CD4-positive, alpha-beta T cell treated with Interleukin-2 at 100 ng/mL for 4 hours (primary cell): ENCODE measurements at places on chromosomes 5 and 9.

DNA sequence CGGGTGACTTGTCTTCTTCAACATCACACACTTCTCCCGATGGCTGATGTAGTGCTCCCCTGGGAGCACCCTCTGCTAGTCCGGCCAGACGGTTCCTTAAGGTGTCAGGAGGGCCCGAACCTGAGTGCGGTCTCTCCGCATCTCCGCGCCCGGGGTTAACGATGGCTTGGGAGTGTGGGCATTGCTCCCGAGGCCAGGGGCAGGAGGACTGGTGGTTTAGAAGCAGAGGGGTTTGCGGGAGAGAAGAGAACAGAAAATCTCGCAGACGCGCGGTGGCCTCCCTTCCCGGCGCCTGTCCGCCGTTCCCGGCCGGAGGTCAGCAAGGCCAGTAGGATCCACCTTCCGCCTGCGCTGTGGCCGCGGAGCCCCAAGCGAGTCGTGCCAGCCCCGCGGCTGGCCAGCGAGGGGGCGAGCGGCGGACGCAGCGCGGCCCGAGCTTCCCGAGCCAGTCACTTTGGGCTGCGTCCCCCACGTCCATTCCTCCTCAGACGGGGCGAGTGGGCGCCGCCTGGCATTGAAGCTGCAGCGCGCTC, 700 bp downstream of the CDO1 start:
- DNase-seq, result no peak

DNA sequence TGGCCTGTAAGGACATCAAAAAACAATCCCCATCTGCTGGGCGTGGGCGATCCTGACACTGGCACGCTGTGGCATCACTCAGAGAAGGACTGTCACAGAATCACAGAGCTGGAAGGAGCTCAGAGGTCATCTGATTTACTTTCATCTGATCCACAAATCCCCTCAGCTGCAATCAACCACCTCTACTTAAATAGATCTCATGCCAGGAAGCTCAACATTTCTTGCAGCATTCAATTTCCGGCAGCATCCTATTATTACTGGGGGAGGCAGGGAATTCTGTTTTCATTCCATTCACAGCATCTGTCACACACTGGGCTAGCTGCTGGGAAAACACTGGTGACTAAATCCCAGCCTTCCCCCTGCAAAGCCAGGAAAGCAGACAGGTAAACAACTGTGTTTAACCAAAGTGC, 38.3 kb downstream of the RETREG1 start:
- no peak for DNase-seq

- no peak for DNase-seq
Observed at GRCh38 chr5:15993334-15993733, 186.3 kb downstream of the MARCHF11 start.

- no peak for DNase-seq
Observed at GRCh38 chr5:57770039-57770438, 287.4 kb upstream of the ACTBL2 start.

DNA sequence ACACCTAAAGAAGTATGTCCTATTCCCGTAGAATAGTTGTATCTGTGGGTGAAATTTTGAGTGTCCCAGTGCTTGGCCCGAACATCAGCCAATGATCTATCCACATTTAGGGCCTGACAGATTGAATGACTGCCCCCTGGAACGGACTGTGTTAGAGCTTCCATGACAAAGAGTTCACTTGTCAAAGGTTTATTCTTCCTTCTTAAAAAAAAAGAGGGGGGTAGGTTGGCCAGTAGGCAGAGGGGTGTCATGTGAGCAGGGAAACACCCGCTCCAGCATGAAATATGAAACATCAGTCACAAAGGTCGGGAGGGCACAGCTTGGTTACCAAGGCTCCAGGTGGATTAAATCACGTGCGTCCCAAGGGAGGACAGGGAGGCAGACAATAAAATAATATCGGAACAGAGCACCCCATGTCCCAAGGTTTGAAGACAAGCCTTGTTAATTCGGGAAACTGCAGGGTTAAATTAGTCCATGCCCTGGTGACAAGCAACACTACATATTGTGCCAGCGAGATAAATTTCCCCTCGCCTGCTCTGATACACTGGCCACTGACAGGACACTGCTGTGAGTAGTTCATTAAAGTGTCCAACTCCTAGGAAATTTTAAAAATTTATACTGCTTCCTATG, 401.2 kb downstream of the IRX1 start:
- DNase-seq, result no peak

- DNase-seq, result no peak
Observed at GRCh38 chr9:133276923-133277322, 1.9 kb upstream of the ABO start.

DNA sequence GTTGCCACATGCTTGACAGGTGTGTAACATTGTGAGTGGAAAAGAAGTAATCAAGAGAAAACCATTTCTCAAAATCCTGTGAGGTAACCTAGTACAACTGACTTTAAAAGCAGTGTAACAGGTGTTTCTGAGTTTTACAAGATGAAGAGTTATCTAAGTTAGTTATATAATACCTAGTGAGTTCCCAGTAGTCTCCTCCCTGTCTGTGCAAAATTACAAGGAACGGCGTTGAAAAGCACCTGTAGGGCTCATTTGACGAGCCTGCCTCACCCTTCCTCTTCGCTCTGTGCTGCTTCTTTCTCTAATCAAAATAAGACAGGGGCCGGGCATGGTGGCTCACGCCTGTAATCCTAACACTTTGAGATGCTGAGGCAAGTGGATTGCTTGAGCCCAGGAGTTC, 132.9 kb upstream of the SLC30A5 start:
- no peak for DNase-seq
